ENCODE measurements at places on chromosomes 5 and 9.

GRCh38 chr5:129046151-129046550, 48.4 kb upstream of the ISOC1 start:
- no peak for DNase-seq

DNA sequence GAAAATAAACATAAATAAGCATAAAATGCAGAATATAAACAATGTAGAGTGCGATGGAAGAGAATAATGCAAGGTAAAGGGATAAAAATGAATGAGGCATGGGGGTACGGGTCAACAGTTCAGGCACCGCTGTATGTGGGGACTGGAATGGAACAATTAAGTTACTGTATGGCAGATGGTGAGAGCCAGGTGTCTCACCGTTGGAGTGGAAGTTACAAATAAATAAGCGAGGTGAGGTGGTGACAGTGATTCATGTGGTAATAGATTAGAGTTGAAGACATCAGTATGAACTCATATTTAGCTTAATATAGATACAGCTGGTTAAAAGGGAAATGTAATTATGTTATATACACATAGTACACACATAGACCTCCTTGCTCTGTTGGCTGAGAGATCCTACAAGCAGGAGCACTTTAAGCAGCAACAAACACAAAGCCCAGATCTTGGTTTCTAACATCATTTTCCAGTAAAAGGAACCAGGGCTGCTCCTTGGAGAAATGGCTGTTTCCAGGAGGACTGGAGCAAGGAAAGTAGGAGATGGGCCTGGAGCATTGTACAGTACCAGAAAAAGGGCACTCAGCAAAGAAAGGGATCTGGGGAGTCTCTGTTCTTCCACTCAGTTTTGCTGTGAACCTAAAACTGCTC, 2.4 kb upstream of the OMD start:
- no peak for DNase-seq

DNA sequence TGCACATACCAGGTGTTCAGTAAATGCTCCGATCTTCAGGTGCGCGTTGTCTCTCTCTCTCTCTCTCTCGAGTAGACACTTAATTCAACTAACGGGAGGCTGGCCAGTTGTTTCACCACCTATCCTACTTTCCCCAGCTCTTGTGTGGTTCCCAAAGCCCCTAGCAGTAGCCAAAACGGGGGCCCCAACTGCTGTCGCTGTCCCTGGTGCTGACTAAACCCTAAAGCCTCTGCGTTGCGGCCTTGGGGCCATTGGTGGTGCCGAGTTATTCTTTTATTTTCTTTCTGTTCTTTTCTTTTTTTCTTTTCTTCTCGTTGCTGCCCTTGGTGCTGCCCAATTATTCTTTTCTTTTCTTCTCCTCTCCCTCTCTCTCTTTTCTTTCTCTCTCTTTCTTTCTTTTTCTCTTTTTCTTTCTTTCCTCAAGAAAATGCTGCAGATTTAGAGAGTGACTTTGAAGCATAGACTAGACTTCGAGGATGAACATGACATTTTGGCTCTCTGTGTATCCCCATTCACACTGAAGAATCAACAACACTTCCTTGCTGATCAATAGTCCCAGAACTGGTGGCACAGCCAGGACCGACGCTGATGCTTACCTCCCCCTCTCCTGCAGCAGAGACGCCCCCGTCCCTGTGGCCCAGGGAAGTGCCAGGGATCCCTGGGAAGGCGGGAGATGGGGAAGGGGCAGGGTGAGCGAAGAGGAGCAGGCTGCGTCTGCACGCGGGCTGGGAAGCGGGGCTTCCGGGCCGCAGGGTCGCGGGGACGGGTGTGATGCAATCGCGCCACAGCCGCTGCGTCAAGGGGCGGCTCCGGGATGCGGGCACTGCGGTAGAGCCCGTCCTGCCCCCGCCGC, at the start of gene FBLL1:
Gene FBLL1, plus strand, starts transcription at position 785 of the 853 bp plus-strand sequence. CDS start 200 bp downstream, outside the sequence.
- DNase-seq: peak; percentile 15

DNA sequence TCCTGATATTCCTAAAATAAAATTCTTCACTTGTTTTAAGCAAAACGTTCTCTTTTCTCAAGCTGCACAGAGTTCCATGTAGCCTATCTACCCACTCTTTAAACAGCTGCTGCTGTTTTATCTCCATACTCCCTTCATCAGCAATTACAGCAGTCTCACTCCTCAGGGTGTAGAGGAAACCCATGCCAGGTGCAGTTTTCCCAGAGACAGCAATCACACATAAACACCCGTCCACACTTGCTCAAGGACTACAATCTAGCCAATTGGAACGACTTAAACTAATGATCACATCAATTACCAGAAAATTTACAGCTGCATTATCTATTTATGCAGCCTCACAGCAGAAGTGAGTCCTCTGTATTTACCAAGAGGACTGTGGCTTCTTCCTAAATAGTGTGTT, 141.7 kb downstream of the HTR1A start:
- no peak for DNase-seq

- DNase-seq: no peak
Measured at GRCh38 chr5:132023258-132024116, 12.0 kb upstream of the ACSL6 start.

GRCh38 chr5:124419531-124419930, 326.9 kb downstream of the ZNF608 start:
- DNase-seq: no peak

- DNase-seq: no peak
Measured at GRCh38 chr5:88487066-88487465, 218.4 kb upstream of the TMEM161B start.

GRCh38 chr5:144548936-144549335, 378.3 kb downstream of the KCTD16 start:
- DNase-seq: no peak

DNA sequence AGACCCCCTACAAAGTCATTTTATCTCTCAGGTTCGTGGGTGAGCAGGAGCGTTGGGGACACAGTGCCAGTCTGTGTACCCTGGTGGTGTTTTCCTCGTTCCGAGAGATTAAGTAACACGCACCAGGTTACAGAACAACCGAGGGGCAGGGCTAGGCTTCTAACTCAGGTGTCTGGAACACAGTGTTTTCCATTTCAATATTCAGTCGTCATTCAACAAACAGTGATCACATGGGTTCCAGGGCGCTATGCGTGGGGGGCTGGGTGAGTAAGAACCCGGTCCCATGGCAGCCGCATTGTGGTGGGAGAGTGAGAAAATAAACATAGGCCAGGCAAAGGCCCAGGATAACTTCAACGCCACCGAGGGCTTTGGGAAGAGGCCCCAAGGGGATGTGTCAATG, 55.9 kb upstream of the RNU6ATAC start:
- DNase-seq: no peak

- no peak for DNase-seq
Measured at GRCh38 chr5:145562931-145563330, 272.2 kb downstream of the PRELID2 start.

- DNase-seq: no peak
Measured at GRCh38 chr5:178419651-178420050, 170.5 kb downstream of the COL23A1 start.

Measured in RPMI7951 (cell line).